ENCODE measurements at places on chromosomes 7 and 10.

- no peak for DNase-seq
These were observed 16.1 kb upstream of the SYPL1 start for GRCh38 chr7:106127984-106128780.

- DNase-seq = no peak
These were observed 32.0 kb downstream of the TBATA start for GRCh38 chr10:70753026-70753663.

DNA sequence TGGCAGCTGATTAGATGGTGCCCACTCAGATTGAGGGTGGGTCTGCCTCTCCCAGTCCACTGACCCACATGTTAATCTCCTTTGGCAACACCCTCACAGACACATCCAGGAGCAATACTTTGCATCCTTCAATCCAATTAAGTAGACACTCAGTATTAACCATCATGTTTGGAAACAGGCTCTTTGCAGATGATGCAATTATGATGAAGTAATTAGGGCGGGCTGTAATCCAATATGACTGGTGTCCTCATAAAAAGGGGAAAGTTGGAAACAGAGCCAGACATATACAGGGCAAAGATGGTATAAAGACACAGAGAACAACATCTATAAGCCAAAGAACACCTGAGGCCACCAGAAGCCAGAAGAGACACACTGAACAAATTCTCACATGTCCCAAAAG, 658.6 kb downstream of the CCSER2 start:
- no peak for DNase-seq

DNA sequence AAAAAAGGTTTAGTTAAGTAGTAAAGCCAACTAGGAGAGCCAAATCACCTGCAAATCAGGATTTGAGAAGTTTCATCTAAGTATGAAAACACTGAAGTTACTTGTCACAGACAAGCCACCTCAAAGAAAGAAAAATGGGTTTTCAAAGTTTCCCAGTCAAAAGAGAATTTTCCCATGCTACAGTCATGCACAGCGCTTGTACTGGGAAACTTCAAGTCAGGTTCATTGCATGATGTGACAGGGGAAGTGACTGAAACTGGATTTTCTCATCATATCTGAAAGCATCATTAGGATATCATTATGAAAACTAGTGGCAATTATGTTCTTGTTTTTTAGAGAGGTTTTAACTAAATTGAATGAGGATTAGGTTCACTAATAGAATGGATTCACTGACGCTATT, 167.0 kb downstream of the SGMS1 start:
- DNase-seq = no peak

GRCh38 chr10:114623661-114624294, 34.3 kb downstream of the ABLIM1 start:
- DNase-seq = no peak

DNA sequence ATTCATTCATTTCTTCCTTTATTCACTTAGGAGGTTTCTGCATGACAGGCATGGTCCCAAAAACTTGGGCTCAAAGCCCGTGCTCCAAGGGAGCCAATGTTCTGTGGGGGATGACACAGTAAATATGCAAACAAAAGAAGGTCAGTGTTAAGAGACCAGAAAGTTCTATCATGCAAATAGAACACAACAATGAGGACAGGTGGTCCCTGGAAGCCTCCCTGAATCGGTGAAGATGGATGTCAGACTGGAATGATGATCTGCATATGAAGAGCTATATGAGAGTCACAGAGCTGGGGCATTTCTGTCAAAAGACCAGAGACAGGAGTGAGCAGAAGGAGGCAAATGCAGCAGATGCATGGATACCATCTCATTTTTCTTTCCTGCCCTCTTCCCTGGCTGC, 129.0 kb downstream of the ABCA13 start:
- DNase-seq = no peak

GRCh38 chr7:7707806-7708205, 10.6 kb downstream of the RPA3 start:
- DNase-seq = no peak

- DNase-seq = no peak
These were observed 547.8 kb upstream of the STEAP1 start for GRCh38 chr7:89606511-89606910.

- no peak for DNase-seq
These were observed 31.5 kb downstream of the MBL2 start for GRCh38 chr10:52740913-52741675.

DNA sequence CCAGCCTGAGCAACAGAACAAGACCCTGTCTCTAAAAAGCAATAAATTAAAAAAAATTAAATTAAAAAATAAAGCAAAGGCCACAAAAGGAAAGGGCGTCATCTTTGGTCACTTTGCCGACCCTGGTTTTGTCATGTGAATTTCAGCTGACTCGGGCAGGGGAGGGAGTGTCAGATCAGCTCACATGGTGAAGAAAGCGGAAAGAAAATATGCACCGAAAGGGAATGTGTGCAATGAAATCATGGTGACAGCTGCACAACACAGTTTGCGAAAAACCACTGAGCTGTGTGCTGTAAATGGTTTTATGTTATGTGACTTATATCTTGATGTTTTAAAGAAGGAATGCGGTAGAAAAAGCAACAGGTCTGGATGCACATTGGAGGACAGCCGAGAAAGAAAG, 39.8 kb downstream of the RCC1L start:
- no peak for DNase-seq

- no peak for DNase-seq
These were observed 3.1 kb downstream of the MEPCE start for GRCh38 chr7:100432621-100433275.

DNA sequence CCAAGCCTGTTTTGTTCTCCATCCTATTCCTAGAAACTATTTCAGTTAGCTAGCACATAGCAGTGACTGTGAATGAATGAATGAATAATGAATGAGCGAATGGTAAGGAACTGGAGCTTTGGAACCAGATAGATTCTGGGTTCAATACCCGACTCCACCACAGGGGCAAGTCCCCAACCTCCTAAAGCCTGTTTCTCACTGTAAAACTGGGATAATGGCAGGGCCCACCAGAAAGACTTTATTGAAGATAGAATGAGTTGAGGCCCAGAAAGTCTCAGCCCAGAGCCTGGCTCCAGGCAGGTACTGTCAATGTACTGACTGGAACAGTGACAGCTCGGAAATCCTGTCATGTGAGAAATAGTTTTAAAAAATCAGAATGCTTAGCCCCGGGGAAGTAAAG, 1.1 kb upstream of the CDH23 start:
- no peak for DNase-seq

- no peak for DNase-seq
These were observed 85.9 kb downstream of the ADARB2 start for GRCh38 chr10:1651270-1651966.

GRCh38 chr10:76297358-76297757, 865.9 kb downstream of the LRMDA start:
- no peak for DNase-seq

DNA sequence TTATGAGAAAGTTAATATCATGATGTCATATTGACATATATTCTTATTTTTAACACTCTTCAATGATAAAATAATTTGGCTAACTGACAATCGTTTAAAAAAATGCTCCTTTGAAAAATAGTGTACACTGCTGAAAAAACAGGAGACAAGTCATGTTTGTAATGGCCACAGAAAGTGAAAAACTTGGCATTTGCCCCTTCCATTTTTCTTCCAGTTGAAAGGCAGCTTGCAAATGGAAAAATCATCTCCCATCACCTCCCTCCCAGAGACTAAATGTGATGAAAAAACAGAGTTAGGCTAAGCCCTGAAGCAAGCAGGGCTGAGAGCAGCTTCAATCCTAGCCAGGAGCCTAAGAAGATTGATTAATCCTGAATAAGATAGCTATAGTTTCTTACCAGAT, 160.4 kb downstream of the SKAP2 start:
- no peak for DNase-seq
